Uterus (tissue), 4 donors: ENCODE measurements at places on chromosomes 7 and 10. TPM values are rescaled to one million over a fixed set of nuclear protein-coding genes. Genes with fewer than 3 reads are reported as not detected.

GRCh38 chr7:49783446-49783845 is 10.0 kb downstream of the VWC2 start:
- peak; percentile 37 for DNase-seq

DNA sequence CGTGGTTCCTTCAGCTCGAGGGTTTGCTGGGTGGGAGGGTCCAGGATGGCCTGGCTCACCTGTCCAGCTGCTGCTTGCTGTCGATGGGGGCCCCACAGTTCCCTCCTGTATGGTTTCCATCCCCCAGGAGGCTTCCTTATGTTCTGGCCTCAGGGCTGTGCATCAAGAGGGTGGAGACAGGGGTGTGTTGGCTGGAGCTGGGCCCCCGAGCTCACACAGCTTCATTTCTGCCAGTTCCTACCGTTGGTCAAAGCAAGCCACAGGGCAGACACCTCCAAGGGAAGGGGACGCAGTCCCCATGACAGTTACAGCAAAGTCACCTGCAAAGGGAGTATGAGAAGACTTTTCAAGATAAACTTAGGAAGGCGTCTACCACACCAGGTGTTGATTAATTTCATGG is 156.9 kb downstream of the EBF3 start:
- DNase-seq = no peak

DNA sequence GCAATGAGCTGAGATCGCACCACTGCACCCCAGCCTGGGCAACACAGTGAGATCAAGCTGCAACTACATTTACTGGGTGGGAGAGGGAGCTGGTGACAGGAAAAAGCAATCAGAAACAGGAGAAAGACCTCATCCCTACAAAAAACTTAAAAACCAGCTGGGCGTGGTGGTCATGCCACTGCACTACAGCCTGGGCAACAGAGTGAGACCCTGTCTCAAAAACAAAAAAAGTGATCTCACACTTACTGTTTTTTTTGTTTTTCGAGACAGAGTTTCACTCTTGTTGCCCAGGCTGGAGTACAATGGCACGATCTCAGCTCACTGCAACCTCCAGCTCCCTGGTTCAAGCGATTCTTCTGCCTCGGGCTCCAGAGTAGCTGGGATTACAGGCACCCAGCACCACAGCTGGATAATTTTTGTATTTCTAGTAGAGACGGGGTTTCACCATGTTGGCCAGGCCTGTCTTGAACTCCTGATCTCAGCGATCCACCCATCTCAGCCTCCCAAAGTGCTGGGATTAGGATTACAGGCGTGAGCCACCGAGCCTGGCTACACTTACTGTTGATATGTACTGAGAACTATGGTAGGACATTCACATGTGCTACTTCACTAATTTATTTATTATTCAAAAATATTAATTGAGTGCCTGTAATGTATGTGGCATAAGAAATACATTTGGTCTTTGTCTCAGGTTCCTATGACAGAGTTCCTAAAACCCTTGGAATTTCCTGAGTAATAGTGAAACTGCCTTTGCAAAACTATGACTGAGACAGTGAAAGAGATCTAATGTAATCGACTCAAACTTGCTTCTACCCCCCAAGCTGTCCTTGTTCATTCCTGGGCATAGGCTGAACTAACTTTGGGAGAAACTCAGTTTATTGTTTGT is 27.7 kb upstream of the NRBF2 start:
- no peak for DNase-seq

GRCh38 chr7:157751951-157752673 is 415.3 kb downstream of the DNAJB6 start:
- no peak for DNase-seq

DNA sequence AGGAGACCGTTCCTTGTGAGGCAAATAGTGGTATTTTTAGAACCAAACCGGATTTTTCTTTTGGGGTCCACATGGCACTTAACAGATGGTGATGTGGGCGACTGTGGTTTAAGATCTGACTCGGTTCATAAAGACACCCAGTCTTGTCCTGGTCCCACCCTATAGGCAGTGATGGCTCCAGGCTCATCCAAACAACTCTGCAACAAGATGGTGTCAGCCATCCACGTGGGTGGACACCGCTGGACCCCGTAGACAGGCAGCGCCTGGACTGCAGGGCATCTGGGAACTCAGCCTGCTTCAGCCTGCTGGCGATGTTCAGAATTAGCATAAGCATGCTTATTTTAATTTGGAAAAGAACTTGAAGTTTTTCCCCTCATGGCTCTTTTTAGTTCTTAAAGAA is 258.4 kb upstream of the FZD1 start:
- no peak for DNase-seq

- DNase-seq = no peak
These were observed 46.6 kb downstream of the PODXL start for GRCh38 chr7:131509781-131510180.

- DNase-seq = no peak
These were observed 319.0 kb upstream of the NPSR1 start for GRCh38 chr7:34338961-34339526.

The MYO1G gene
- 0.59 TPM for total RNA-seq

The BAMBI gene
- total RNA-seq = 18.3 TPM

The SPDYE8 gene
- total RNA-seq = 0.14 TPM

The STRIP2 gene
- total RNA-seq = 2.2 TPM

The GPR26 gene
- total RNA-seq = not detected

The ZNF727 gene
- total RNA-seq = 4.4 TPM
